ENCODE measurements at places on chromosomes 6 and 20.

DNA sequence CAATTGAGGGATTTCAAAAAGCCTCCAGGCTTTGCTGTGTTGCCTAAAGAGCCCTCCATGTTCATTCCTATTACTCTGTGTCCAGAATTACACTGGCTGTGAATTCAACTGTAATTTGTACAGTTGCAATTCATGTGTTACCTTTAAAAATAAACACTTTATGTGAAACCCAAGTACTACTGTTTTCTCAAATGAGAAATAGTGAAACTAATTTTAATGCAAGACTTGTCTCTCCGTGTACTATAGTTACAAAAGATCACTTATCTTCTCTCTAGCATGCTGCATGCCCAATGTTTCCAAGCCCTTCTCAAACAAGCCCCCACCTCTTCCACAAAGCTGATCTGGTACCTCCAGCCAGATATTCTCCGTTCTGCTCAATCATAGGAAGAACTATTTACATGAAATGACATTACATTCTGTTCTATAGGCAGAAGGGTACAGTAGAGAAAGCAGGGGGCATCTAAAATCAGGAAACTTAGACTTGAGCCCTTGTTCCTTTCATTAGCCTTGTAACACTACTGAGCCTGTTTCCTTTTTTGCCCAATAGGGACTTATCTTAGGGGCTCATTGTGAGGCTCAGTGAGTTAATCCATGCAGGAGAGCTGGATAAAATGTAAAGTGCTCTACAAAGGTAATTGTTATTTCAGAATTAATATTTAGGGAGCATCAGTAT lies 12.3 kb upstream of the COL9A1 start:
- DNase-seq: no peak

- DNase-seq: no peak
Observed at GRCh38 chr6:54586251-54586650, 260.3 kb upstream of the FAM83B start.

DNA sequence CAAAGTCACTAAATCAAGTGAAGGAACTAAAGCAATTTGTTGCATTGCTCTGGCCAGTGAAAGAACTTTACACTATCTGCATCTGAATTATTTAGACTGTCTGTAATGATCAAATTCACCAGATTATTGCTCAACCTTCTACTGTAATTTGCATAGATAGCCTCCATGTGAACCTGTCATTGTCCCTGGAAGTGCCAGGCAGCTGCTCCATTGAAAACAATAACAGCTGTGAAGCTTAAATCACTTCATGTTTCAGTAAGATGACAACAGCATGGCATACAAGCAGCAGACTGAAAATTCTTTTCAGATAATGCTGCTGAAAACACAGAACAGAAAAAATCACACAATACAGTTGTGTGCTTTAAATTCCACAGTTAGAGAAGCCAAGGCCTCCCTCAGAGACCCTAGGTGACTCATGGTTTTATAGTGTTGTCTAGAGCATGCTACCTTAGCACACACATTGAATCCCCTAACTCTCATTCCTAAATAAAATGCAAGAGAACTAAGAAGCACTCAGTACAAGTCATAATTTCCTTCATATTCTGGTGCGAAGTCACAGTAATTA lies 248.9 kb downstream of the TPBG start:
- DNase-seq: peak; percentile 38

DNA sequence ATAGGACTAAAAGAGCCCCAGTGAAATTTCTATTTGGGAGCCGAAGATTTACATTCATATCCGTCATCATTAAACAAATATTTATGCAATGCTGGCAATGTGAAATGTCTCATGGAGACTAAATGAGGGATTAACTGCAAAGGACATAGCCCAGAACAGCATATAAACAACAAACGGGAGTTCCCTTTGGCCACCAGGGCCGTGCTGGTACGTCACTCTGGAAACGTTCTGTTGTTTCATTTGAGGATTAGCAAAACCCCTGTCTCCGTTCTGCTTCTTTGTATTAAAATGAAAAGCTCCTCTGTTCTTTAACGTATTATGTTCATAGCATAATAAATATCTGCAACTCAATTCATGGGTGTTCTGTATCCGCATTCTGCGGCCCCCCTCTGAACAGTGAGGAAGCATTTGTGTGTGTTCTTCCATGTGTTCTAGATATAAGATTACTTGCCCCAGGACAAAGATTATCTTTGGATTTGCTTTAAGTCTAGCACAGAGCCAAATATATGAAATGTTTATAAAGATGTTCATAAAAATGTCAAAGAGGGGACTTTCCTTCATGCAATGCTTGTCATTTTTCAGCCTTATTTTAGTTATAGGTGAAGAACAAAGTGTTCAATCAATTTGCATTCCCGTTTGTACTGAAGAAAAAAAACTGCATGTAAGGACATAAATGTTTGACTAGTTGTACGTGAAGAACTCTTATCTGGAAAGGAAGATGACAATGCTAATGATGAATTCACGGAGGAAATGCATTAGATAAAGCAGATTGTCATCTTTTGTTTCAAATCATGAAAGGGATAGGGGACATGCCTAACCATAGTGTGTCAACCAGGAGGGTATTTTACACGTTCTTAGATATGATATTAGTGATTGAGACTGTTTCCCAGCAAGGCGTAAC lies 90.0 kb upstream of the TNFAIP3 start:
- no peak for DNase-seq

DNA sequence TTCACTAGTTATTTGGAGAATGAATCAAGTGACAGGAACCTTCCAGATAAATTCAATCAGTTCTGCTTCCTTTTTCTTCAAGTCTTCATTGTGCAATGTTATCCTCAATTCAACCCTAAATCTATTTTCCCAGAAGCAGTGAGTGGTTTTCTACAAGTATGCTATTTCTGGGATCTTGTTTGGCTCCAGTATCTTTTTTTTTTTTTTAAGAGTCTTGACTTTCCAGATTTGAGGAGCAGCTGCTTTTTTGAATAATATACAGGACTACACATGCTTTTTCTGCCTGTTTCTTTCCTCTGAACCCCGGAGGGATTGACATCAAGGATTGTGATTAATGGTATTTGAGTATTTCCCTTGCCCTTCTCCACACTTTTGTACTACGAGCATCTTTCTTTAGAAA lies 339.2 kb upstream of the JAG1 start:
- DNase-seq: no peak

DNA sequence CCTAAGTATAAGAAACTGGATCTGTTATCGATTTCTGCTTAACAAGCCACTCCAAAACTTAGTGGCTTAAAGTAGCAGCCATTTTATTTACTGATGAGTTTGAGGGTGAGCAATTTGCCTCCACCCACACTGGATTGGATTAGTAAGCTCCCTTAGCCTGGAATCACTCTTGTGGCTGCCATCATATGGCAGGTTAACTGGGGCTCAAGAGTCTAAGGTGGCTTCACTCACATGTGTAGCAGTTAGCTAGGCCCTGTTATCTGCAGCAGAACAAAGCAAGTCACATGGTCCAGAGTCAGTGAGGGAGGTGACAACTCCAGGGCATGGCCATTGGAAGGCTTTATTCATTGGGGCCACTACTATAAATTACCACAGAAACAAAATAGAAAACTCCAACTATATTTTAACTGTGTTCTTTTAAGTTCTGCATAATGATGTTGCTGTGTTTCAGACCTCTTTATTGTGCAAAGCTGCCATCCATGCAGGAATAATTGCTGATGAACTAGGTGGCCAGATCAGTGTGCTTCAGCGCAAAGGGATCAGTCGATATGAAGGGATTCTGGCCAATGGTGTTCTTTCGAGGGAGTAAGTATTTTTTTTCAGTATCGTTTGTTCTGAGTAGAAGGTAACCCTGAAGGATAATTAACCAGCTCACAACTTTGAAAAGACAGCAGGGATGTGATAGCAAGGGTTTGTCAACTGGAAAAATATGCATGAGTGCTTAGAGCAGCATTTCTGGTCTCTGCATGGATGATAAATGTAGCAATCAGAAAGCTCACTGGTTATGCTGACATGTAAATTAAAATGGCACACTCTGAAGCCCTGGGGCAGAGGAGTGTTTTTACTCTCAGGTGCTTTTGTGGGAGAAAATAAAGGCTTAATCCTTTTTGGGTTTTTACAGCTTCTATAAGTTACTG lies 49.6 kb downstream of the DCBLD1 start:
- no peak for DNase-seq

GRCh38 chr6:156928126-156928525 lies 150.9 kb downstream of the ARID1B start:
- DNase-seq: no peak

GRCh38 chr6:88612631-88613030 lies 350.8 kb downstream of the RNGTT start:
- DNase-seq: no peak

Data from femur (tissue), 1 donor.